ENCODE measurements at places on chromosomes 1 and 21.
A peak's percentile ranks its signal among the peaks of the same experiment; 100 is the strongest.

DNA sequence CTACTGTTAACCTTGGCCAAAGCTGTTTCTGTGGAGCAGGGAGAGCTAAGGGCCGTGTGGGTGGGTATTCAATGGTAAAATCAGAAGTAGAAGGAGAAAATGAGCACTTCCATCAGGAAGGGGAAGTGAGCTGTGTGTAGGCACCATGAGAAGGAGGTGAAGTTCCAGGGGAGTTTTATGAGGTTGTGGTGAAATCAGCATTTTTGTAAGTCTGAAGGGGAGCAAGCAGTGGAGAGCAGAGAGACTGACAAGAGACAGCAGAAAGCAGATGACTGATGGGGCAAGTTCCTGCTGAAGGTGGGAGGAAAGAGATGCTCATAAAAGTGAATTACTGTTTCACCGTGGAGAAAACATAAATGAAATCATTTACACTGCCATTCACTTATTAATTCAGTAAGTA is 2.7 kb upstream of the GPR88 start:
- no peak for DNase-seq

- no peak for DNase-seq
Observed at GRCh38 chr1:189609167-189609566, 868.5 kb downstream of the BRINP3 start.

GRCh38 chr1:181637998-181638397 is 154.7 kb downstream of the CACNA1E start:
- no peak for DNase-seq

GRCh38 chr1:239125027-239125426 is 261.3 kb upstream of the CHRM3 start:
- no peak for DNase-seq

- no peak for DNase-seq
Observed at GRCh38 chr1:21669258-21670058, at the start of gene RAP1GAP. RAP1GAP (minus strand) TSS chr1:21669357; CDS start chr1:21620032, 49,325 bp downstream.

- DNase-seq = no peak
Observed at GRCh38 chr1:4668743-4669700, 14.6 kb downstream of the AJAP1 start.

- DNase-seq = no peak
Observed at GRCh38 chr1:77405186-77405585, 123.4 kb downstream of the AK5 start.

DNA sequence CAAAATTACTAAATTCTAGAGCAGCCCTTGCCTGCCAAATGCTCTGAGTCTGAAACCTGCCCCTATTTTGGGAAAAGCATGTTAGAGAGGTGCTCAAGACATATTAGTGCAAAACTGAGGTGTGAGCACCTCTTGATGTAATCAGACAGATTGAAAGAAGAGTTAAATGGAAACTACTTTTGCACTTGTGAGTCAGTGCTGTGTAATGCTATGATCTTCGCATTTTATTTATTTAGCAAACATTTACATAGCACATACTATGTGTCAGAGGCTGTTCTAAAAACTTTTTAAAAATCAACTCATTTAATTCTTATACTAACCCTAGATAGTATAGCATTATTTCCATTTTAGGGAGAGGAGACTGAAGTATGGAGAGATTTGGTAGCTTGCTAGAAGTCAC is 138.1 kb downstream of the ELAVL4 start:
- no peak for DNase-seq

DNA sequence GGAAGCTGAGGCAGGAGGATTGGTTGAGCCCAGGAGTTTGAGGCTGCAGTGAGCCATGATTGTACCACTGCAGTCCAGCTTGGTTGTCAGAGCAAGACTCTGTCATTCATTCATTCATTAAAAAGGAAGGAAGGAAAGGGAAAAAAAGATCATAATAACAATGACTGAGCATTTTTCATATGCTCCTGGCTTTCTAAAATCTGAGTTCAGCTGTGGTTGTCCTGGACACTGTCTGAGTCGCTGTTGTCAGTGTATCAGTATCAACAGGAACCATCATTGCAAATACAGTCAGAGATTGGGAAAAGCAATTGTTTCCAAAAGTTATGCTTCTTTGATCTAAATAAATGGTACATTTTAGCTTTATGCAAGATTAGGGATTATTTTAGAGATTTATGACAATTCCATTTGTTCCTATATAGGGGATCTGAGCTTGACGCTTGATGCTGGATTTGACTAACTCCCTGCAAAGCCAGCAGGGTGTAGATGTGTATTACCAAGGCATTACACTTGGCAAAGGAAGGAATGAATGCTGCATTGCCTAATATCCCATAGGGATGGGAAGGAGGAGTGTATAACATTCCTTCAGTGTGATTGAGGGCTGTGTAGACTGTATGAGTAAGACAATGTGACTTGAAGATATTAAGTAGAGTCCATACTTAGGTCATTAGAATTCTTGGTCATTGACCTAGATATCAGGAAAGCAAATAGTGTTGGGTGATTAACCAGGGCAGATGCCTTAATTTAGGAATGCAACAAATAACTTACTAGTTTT is 100.2 kb downstream of the DISP1 start:
- DNase-seq = peak; percentile 80

- no peak for DNase-seq
Observed at GRCh38 chr1:40635763-40636500, 29.6 kb downstream of the RIMS3 start.

DNA sequence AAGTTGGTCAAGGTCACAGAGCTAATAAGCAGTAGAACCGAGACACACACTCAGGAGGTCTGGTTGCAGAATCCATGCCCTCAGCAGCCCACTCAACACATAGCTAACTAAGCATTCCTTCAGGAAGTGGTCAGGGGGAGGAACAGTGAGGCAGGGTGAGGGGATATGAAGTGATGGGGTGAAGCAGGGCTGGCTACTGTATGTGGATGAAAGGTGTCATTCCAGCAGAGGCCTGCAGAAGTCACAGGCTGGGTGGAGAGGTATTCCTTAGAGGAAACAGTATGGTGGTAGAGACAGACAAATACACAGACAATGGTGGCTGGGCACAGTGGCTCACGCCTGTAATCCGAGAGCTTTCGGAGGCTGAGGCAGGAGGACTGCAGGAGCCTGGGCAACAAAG is 14.1 kb downstream of the TMCO4 start:
- DNase-seq = no peak

DNA sequence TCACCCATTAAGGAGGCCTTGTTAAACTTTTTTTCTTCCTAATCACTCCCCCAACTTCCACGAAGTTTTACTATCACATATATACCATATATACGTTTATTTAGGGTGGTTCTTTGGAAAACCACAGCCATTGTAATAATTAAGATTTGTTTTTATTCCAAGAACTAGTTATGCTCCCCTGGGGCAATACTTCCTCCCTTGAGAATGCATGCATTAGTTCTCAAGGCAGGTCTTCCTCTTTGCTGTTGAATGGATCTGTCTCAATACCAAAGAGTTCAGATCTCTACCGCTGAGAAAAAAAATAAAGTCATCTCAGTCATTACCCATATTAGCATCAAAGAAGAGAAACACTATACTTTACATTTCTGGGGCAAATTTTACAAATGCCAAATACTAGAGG is 567.7 kb upstream of the RGS18 start:
- DNase-seq = no peak

Data from fibroblast of gingiva (primary cell).